ENCODE measurements at places on chromosomes 2 and 18.

- no peak for DNase-seq
Measured at GRCh38 chr2:58796239-58796910, 555.2 kb upstream of the FANCL start.

GRCh38 chr2:192333642-192334041, 138.9 kb upstream of the TMEFF2 start:
- DNase-seq, result no peak

DNA sequence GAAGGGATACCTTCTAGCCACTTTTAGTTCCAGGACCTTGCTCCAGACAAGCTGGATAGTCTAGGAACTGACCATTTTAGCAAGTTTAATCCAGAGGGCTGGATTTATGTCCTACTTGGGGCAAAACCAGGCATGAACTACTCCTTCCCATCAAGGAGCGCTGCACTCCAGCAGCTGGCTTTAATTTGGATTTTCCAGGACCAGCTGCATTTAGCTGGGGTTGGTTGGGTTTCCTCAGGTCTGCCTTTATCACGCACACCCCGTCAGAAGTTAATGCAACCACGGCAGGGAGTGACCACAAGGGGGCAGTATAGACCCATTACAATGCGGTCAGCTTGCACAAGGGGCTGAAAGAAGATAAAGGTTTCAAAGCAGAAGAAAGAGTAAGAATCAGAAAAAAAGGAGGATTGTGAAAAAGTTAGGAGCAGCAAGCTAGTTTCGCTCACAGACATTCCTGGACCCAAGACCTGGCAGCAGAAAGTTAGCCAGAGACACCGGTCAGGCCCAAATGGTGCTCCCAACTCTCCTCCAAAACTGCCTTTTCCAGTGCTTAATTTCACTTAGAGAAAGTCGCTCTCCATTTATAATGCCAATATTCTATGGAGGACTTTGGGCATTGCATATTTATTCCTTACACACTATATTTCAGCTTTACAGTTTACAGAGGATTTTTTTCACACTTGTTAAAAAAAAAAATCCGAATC, 40.1 kb downstream of the SLC4A1AP start:
- peak; percentile 88 for DNase-seq

DNA sequence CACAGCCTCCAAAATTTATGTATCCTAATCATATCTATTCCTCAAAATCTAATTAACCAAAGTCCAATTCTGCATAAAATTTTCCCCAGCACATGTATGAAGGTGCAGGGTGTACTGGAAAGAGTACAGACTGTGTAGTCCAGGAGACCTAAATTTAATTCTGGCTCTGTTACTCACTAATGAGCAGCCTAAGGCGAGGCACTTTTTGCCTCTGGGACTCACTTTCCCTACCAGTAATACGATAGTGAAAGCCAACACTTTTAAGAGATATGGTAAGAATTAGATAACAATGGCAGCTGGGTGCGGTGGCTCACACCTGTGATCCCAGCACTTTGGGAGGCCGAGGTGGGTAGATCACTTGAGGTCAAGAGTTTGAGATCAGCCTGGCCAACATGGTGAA, 177.7 kb downstream of the PIEZO2 start:
- no peak for DNase-seq

GRCh38 chr2:144505245-144505831, 14.6 kb downstream of the ZEB2 start:
- DNase-seq, result no peak

DNA sequence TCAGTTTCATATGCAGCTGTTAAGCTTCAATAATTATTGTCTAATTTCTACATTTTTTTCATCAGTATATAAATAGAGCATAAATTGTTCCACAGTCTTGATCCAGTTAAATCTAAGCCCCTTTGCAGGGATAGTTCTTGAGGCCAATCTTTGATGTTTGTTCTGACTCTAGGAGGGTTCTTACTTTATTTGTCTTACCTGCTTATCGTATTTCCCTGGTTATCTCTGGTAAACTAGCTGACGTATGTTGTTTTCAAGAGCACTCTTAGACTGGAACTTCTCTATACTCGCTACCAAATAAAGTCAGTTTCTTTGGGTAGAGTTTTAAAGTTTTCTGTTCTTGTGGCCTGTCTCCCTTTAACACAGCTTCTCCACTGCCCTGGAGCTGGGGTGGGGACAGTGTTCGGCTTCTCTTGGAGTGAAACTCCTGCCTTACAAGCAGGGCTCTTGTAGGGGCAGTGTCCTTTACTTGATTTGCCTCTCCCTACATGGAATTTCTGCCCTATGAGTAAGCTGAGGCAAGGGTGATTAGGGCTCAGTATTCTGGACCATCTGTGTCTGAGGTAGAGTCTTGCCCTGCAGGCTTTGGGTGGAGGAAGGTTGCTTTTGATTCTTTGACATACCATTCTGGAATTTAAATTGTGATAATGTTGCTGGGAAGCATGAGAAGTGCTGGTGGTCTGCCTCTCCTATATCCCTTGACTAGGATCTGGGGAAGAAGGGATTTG, 90.3 kb downstream of the PTPN4 start:
- no peak for DNase-seq

- no peak for DNase-seq
Measured at GRCh38 chr18:57428221-57429150, 6.7 kb upstream of the ONECUT2 start.

- no peak for DNase-seq
Measured at GRCh38 chr2:196970099-196970498, 43.6 kb upstream of the PGAP1 start.

DNA sequence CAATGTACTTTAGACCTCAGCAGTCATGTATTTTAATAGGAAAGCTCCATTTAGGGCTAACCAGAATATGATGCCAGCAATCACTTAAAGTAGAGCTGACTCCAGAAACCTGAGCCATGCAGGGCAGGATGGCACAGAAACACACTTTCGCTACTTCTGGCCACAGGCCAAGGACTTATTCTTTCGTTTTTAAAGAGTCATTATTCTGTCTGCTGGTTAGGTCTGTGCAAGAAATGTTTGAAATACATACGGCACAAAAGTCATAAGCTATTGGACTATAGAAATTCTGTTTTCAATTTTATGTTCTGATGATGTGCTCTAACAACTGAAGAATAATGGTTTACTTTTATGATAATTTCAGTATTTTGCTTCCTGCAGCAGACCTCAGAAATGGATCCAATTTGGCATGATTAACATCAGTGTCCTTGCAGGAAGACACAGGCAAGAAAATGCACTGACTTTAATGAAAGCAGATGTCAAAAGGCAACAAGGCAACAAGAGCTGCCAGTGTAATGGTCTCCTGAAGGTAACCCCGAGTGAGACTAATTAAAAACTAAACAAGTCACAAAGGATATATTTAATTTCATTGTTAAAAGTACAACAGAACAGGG, 114.4 kb upstream of the CHRNA1 start:
- DNase-seq, result peak; percentile 64

GRCh38 chr18:79905389-79905911, 46.0 kb downstream of the SLC66A2 start:
- no peak for DNase-seq

GRCh38 chr2:35864141-35864540, 491.4 kb upstream of the CRIM1 start:
- DNase-seq, result no peak

GRCh38 chr2:19238440-19239060, 119.9 kb downstream of the OSR1 start:
- no peak for DNase-seq

GRCh38 chr2:70991142-70991541, 3.5 kb downstream of the TEX261 start:
- no peak for DNase-seq

DNA sequence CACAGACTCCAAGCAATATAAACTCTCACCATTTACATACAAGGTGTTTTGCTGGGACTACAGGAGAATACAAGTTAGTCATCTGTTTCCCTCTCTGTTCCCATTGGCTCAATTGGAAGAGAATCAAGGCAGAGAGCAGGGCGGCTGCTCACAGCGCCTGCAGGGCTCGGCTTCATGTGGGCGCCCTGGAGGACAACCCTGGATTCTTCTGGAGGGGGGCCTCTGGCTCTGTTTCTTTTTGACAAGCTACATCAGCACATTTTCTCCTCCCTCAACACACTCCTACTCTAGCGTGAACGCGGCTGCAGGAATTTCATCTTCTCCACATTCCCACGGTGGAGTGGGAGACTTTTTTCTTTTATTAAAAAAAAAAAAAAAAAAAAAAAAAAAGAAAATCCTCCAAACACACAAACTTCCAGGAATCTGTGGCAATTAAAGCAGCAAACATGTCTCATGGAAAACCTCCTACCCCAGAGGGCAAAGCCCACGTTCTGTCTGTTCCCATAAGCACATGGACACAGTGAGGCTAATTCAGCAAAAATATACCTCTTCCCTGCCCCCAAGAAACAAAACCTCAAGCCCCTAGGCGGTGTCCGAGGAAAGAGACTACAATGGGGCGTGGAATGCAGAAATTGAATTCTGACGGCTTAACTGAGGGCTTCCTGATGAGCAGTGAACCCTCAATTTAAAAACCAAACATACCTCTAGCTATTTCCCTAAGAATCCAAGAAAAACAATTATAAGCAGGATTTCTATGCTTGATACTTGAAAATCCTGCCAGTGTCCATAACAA, 50.6 kb downstream of the PARD6G start:
- no peak for DNase-seq

- DNase-seq, result no peak
Measured at GRCh38 chr2:210207929-210208328, 17.3 kb downstream of the ACADL start.

- no peak for DNase-seq
Measured at GRCh38 chr2:152541712-152542111, 175.5 kb downstream of the PRPF40A start.

GRCh38 chr2:127196998-127197397, 23.1 kb downstream of the CYP27C1 start:
- no peak for DNase-seq

DNA sequence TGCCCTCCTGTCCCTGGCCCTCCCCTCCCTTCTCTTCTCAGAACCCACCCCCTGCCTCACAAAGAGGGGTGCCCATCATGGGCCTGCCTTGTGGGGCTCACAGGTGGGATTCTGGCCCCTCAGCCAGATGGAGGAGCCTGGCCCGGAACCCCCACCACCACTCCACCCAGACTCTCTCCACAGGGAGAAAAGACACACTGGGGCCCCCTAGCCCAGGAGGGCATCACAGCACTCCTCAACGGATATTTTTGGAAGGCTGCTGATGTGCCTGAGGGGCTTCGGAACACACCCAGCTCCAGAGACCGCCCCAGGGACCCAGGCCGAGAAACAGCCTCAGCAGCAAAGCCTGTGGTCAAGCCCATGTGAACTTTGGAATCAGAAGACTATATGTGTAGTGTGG, 9.9 kb downstream of the KCNIP3 start:
- no peak for DNase-seq

DNA sequence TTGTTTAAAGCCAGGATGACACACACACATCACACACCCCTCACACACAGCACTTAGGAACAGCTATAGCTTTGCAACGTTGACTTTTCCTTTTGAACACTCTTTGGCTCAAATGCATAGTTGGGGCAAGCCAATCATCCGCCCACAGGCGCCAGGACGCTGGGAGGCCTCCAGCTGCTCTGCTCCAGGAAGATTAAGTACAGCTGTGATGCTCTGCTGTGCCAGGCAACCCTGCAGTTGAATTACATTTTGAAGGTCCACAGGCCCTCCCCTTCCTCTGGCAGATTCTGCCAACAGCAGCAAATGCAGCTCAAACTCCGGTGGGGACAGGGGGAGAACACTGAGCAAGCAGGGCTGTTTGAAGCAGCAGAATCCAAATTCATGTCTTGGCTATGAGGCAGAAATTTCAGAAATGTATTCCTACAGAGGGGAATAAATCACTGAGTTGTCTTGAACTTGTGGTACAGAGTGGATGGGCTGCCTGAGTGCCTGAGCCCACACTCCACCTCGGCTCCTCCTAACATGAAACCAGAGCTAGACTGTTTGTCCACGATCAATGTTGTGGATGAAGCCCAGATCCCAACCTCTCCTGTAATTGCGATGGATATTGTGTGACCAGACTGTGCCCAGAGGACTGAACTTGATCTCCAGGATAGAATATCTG, 86.5 kb upstream of the PPP1CB start:
- no peak for DNase-seq

DNA sequence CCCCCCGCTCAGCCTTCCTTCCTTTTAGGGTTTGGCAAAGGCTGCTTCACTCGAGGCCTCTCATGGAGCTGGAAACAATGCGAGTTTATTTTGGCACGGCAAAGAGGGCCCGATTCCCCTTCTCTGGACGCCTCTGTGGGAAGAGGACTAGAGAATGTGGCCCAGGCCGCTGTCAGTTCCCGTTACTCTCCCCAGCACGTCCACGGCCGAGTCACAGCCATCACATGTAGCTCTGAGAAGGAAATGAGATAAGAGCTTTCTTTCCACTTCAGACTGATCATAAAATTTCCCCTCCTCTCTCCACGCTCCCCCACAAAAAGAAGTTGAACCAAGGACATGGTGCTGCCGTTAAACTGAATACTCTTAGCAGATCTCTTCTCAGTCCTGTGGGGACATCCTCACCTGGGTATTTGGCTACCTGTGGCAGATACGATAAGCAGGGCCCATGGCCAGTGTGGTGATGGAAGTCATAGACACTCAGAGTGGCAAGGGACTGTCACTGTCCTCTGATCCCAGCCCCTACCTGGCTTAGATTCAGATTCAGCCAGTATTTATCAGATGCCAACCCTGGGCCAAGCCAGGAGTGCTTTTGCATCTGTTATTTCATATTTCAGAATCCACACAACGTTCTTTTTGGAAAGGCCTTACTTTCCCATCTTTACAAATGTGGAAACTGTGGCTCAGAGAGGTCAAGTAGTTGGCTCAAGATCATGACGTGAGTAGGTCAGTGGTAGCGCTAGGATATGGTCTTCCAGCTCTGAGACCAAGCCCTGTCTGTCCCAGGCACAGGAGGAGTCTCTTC, 101.2 kb downstream of the MCFD2 start:
- no peak for DNase-seq

DNA sequence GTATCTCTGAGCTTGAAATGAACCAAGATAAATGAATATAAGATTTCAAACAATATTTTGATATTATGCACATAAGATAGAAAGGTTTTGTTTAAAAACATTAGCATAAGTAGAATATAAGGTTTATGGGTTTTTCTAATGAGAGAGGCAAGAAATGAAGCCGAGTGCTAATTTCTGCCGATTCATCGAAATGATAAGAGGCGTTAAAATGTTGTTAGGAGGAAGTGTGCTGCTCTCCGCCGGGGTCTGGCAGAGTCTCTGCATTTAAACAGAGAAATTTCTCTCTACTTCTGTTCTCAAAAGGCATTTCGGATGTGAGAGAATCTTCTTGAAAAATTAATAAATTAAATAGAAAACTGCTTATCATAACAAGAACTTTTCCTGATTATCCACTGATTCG, 83.6 kb downstream of the MRPS9 start:
- no peak for DNase-seq

DNA sequence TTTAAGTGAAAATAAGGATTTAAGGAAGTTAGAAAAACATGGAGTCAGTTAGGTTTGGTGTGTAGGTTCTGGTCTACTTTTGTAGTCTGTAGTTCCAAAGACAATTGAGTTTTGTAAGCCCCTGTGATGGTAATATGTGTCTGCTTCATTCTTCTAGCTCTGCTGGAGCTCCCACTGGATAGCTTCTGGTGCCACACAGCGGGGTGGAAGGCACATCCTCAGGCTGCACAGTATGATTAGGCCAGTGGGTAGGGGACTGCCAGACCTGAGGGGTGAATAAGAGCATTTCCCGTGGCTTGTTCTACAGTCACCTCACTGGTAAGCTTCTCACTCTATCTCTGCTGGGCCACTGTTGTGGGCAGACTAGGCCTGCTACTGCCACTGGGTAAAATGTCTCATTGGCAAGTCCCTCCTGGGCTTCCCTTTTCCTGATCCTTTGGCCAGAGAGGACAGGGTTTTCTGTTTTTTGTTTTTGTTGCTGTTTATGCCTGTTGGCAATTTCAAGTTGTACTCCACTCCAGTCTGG, 44.5 kb downstream of the TMEM131 start:
- DNase-seq, result peak; percentile 14

GRCh38 chr2:104848526-104848925, 5.4 kb upstream of the POU3F3 start:
- peak; percentile 76 for DNase-seq
